Activated CD8-positive, alpha-beta T cell treated with anti-CD3 and anti-CD28 coated beads for 36 hours (primary cell): ENCODE measurements at places on chromosomes 5 and 9. TPM values are rescaled to one million over a fixed set of nuclear protein-coding genes. Genes with fewer than 3 reads are reported as not detected.

DNA sequence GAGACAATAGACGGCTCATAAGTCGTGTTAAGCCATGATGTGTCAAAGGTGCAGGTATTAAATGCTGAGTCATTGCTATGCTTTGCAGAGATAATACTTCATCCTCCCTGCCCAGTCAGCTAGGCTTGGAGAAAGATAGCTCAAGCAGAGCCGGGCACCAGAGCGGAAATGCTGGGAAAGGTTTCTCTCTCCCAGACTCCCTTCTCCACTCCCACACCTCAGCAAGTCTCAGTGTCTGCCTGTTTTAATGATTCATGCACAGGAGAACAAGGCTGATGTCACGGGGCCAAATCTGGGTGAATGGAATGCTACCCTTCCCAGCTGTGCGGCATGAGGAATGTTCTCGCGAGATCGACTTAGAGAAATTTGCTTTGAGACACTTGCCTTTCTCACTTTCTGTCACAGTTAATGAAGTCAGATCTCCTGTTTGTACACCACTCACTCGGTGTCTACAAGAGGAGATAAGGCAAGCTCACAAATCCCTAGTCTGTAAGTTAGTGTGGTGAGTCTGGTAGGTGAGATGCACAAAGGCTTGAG lies 204.4 kb downstream of the EFNA5 start:
- no peak for DNase-seq

The S100Z gene
- total RNA-seq: 0.81 TPM

- no peak for DNase-seq
Observed at GRCh38 chr9:16540743-16541613, 329.5 kb downstream of the BNC2 start.

The STOML2 gene
- 211 TPM for total RNA-seq

DNA sequence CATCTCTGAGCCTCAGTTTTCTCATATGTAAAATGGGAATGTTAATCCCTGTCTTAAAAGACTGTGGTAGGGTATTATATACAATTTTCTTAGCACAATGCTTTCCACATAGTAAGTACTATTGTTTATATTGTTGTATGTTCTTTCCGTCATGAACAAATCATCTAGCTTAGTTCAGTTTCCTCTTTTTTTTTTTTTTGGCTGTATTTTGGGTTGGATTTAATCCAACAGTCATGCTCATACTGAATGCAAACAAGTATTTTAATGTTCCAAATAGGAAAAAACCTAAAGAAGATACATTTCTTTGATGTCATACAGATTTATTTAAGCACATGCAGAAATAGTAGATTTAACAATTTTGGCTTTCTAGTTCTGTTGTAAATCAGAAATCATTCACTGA lies 95.1 kb downstream of the RNF180 start:
- no peak for DNase-seq

DNA sequence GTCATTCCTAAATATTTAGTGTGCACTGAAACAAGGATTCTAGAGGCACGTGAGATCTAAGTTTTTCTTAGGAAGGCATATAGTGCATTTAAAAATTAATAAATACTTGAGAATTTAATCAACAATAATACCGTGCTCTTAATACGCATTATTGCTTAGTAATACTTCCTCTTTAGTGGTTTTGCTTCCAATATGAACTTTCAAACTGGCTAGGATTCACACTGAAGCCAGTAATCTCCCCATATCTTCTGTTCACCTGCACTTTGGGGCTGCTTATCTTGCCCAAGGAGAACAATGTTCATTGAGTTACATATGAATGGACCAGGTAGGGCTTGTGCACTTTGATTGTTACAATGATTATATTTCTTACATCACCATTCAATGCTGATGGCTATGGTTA lies 180.5 kb upstream of the RIOK2 start:
- DNase-seq: no peak

The RASEF gene
- not detected for total RNA-seq

The MED7 gene
- total RNA-seq: 13.6 TPM

The LVRN gene
- 0.29 TPM for total RNA-seq

The TAF11L4 gene
- total RNA-seq: not detected

- DNase-seq: no peak
Observed at GRCh38 chr9:81305561-81306182, 383.7 kb downstream of the TLE1 start.

The STPG3 gene
- total RNA-seq: not detected

GRCh38 chr9:77544546-77544945 lies 103.6 kb downstream of the GNA14 start:
- DNase-seq: no peak

The LPAR1 gene
- total RNA-seq: not detected

The CDHR2 gene
- 0.23 TPM for total RNA-seq

DNA sequence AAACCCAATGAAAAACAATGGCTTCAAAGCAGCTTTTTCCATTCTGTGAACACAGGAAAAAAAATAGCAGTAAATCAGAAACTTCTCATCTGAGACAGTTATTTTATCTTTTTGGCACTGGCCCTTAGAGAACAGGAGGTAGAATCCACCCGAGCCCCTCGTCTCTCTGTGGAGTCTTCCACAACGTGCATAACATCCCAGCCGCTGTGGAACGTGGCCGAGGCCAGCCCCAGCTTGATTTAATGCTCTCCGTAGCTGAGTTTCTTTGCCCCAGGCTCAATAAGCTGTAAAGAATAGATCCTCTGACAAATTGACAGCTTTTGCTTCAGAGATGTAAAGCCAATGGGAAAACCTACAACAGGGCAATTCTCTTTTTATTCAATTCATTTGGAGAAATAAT lies 107.9 kb upstream of the DAP start:
- DNase-seq: no peak

DNA sequence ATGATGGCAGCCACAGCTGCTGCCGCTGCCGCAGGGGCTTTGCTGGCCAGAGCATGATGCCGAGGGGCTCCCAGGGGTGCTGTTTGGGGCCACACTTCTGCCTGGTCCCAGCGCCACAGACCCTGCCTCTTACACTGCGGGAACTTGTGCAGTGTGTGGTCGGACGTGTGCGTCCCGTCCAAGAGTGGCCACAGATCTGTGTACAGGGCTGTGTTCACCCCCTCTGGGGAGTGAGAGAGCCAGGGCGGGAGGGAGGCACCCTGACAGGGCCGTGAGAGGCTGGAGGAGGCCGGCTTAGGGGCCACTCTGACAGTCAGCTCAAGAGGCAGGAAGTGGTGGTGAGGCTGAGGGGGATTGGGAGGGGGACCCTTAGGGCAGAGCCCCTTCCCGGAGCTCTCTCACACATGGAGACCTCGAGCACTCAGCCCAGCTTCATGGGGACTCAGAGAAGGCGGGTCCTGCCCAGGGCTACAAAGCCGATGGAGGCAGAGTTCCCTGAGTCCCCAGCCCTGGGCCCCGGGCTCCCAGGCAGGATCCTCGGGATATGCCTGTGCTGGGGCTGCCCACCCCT lies 13.1 kb upstream of the CARD19 start:
- peak; percentile 50 for DNase-seq

- peak; percentile 13 for DNase-seq
Observed at GRCh38 chr5:150394131-150394530, 18.6 kb downstream of the CD74 start.

DNA sequence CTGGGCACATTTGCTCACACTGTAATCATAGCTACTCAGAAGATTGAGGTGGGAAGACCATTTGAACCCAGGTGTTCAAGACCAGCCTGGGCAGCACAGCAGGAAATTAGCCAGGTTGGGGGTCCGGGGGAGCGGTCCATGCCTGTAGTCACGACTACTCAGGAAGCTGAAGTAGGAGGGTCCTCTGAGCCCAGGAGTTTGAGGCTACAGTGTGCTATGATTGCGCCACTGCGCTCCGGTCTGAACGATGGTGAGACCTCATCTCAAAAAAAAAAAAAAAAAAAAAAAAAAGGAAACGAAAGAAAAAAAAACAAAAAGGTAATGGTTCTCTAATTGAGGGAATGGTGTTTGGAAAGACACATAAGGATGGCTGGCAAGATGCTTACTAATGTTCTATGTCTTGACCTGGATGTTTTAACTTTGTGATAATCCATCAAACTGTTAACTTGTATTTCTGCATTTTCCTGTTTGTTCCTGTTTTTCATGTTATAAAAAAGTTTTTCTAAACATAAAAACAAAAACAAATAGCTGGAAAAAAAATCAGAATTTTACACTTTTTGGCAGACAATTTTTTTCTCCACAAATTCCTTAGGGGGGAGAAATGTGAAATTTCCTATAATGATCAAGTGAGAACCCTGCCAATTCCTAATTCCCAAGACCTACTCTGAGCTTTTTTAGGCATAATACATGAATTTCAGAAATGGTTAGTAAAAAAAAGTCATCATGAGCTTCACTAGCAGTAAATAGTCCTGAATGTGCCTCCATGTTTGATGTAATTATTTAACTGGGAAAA lies 96.9 kb downstream of the DENND1A start:
- no peak for DNase-seq

DNA sequence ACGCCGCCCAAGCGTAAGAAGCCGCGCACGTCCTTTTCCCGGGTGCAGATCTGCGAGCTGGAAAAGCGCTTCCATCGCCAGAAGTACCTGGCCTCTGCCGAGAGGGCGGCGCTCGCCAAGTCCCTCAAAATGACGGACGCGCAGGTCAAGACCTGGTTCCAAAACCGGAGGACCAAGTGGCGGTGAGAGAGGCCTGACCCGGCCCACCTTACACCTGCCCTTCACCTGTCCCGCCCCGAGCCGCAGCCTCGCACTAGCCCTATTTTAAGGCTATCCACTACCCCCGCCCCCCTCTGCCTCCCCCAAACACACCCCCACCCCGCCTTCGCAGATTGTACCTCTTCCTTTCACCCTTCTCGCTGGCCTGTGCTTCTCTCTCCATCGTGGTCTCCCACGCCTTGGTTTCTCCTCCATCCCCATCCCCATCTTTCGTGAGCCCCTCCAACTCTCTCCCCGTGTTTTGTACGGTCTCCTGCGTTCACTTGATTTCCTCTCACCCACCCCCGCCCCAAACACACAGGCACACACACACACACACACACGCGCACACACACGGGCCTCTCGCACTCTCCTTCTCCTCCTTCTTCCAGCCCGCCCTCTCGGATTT lies 1.3 kb downstream of the TLX3 start:
- DNase-seq: peak; percentile 36

GRCh38 chr5:329768-330167 lies 8.3 kb downstream of the AHRR start:
- DNase-seq: no peak

- DNase-seq: no peak
Observed at GRCh38 chr9:94928691-94929368, 202.3 kb downstream of the AOPEP start.

GRCh38 chr5:16806711-16807546 lies 129.2 kb downstream of the MYO10 start:
- DNase-seq: no peak

The SPINK7 gene
- total RNA-seq: not detected

The C1QTNF2 gene
- total RNA-seq: not detected

DNA sequence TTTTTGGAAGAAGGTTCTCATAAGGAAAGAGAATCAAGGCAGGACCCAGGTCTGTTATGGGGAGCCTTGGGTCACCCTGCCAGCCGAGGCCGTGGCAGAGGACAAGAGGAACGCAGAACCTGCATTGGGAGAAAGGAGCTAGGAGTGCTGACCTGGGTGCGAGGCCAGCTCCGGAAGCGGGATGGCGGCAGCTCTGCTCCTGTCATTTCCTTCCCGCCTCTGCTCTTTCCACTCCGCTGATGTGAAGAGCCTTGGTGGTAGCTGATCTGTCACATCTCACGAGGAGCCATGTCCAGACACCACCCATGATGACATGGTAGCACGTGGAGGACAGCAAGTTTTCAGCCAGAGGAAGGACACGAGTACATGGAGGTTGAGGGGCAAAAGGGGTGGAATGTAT lies 109.5 kb upstream of the COL5A1 start:
- no peak for DNase-seq

GRCh38 chr9:129838707-129839259 lies 3.5 kb downstream of the USP20 start:
- peak; percentile 72 for DNase-seq

The SLC25A2 gene
- not detected for total RNA-seq

The VAV2 gene
- total RNA-seq: 5.1 TPM

The ZNF883 gene
- total RNA-seq: 1.1 TPM

- no peak for DNase-seq
Observed at GRCh38 chr5:67200809-67201562, 4.4 kb upstream of the CD180 start.

GRCh38 chr5:54491326-54491725 lies 26.2 kb upstream of the SNX18 start:
- DNase-seq: no peak

DNA sequence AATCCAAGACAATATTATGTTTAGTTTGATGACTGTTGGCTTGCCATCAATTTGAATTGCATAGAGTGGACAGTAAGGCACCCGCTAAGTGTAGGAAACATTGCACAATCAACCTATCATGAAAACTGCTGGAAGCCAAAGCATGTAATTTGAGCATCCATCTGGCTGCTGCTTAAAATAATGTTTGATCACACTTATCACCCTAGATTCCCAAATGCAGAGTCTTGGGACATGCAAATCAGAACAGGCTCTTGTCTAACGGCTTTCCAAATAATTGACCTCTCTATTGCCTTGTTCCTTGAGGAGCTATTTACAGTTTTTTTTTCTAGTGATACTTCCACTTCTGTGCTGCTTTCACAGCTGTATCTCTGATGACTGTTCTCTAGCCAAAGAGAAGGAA lies 342.1 kb downstream of the PRR16 start:
- DNase-seq: no peak

GRCh38 chr9:134595014-134595413 lies 46.6 kb upstream of the COL5A1 start:
- no peak for DNase-seq

DNA sequence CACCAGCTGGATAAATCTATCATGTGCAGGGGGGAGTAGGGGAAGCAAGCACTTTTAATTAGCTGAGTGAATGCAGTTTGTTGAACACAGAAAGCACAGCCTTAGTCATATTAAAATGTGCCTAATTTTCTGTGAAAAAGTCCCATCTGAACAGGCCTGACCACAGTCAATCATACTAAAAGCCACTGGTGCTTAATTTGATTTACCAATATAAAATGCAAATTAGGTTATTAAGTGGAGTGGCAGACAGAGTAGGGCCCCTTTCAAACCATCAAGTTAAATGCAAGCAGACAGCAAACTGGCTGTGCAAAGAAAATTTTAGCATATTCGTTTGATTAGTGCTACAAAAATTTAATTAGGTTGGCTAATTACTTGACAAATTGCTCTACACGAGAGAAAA lies 176.1 kb downstream of the ISL1 start:
- no peak for DNase-seq

GRCh38 chr5:122584411-122585300 lies 190.2 kb upstream of the SNX2 start:
- DNase-seq: no peak

The LHX6 gene
- 0.07 TPM for total RNA-seq

- no peak for DNase-seq
Observed at GRCh38 chr5:148620091-148620490, 34.2 kb downstream of the HTR4 start.
